ENCODE measurements at places on chromosomes 2 and 18.

DNA sequence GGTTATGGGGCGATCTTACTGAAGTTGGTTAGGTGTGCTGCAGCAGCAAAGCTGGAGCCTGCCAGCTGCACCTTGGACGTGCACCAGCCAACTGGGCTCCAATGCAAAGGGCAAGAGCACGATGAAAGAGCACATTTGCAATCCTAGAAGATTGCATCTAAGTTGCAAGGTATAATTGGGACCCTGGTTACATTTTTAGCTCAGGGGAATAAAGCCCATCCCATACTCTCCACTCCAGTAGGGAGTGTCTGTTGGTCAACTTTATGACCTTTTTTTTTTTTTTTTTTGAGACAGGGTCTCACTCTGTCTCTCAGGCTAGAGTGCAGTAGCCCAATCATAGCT lies 22.2 kb upstream of the GPR55 start:
- no peak for DNase-seq

DNA sequence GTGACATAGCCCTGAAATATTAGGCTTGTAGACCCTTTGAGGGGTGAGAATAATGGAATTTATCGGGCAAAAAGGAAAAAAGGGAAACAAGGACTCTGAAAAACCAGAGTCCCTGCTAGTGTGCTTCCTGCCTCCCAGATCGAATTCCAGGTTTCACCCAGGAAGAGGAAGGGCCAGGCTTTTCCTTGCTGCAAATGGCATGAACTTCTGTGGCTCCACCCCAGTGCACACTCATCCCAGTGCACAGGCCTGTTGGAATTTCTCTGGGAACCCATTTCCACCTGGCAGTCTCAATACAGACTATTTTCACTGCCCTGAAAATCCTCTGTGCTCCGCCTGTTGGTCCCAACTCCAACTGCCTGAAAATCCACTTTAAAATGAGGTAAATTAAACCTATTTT lies 29.9 kb downstream of the C18orf54 start:
- no peak for DNase-seq

GRCh38 chr2:45888167-45888566 lies 236.7 kb downstream of the PRKCE start:
- no peak for DNase-seq

- no peak for DNase-seq
These were observed 452.5 kb upstream of the CHAC2 start for GRCh38 chr2:53315149-53315548.

DNA sequence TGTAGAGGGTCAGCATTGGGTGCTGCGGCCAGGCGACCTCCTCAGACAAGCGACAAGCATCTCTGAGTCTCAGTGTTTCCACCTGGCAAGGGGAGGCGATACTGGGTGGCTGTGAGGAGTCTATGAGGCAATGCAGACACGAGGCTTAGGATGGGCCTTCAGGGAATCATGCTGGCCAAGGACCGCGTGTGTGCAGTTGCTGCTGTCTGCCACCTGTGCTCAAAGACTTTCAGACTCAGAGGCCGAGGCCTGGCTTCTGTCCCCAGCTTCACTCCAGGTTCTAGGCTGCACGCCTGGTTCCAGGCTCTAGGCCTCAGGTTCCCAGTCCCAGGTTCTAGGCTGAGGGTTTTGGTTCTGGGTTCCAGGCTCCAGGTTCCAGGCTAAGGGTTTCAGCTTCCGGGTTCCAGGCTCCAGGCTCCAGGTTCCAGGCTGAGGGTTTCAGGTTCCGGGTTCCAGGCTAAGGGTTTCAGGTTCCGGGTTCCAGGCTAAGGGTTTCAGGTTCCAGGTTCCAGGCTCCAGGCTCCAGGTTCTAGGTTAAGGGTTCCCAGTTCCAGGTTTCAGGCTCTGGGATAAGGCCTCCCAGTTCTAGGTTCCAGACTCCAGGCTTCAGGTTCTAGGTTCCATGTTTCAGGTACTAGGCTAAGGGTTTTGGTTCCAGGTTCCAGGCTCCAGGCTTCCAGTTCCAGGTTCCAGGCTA lies 14.8 kb downstream of the LRRFIP1 start:
- DNase-seq = peak; percentile 94

DNA sequence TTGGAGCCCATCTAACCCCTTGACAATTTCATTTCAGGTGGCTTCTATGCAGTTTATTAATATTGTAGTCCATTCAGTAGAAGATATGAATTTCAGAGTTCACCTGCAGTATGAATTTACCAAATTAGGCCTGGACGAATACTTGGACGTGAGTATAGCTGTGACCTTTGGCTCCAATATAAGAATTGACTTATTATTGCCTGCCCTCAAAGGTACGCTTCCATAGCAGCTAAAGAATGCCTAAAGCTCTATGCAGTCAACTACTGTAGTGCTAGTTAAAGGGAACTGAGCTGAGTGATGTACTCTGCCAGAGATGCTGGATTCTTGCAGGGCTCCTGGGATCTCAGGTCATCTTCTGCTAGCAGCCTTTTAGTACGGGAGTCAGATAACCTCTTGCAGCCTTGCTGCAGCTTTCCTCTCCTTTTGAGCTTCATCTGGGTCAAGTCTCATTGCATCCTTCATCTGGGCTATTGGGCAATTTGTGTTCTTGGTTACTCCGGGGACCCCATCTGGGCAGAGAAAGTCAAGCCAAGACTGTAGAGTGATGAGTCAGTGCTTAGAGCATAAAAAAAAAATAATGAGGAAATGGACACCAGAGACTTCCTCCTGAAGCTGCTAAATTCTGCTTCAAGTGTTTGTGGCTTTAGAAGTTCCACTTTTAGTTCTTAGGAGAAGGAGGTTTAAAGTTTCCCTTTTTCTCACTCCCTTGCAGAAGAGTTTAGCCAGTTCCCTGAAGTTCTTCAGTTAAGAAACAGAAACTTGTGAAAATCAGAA lies 105.6 kb downstream of the PRPF40A start:
- peak; percentile 82 for DNase-seq

DNA sequence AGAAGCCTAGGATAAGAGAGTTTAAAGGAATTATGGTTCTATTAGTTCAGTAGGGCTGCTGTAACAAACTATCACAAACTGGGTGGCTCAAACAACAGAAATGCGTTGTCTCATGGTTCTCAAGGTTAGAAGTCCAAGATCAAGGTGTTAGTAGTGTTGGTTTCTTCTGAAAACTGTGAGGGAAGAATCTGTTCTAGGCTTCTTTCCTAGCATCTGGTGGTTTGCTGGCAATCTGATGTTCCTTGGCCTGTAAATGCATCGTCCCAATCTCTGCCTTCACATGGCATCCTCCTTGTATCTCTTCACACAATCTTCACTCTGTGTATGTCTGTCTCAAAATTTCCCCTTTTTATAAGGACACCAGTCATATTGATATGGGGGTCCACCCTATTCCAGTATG lies 76.3 kb downstream of the MDH1 start:
- no peak for DNase-seq

GRCh38 chr2:74957886-74958273 lies 563 bp upstream of the POLE4 start:
- DNase-seq = no peak

- DNase-seq = no peak
These were observed 216.7 kb downstream of the TGIF1 start for GRCh38 chr18:3666526-3667254.

- no peak for DNase-seq
These were observed 29.8 kb downstream of the ALPK2 start for GRCh38 chr18:58599106-58599505.

DNA sequence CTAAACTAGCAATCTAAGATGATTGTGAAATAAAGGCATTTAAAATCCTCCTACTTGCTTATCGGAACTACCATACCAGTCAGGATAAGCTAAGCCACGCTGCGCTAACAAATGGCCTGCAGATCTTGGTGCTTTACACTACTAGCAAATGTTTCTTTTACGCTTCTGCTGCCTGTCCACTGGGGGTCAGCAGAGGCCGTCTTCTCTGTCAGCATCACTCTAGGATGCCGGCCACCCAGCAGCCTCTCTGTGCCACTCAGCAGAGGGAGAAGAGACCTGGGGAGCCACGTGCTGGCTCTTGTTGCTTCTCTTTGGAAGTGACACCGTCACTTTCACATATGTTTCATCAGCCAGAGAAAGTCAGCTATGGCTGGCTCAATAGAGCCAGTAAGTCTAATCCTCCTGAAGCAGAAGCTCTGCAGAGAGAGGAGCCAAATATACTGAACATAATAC lies 36.6 kb downstream of the COPS8 start:
- peak; percentile 49 for DNase-seq

- DNase-seq = no peak
These were observed 25.8 kb upstream of the DTNB start for GRCh38 chr2:25699216-25699615.

DNA sequence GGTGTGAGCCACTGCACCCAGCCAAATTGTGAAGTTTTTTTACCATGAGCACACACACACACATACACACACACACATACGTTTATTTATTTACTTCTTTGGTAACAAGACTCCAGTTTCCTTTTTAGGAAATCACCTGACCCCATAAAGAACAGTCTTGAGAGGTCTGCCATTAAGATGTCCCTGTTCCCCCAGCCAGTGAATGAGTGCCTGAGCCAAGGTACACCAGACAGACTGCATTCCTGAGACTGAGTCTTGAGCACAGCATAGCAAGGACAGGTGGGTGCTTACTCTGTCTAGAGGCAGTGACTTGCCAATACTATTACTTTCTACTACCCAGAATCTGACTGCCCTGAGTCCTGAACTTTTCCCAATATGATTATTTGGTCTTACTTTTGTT lies 167.2 kb upstream of the SATB2 start:
- no peak for DNase-seq

DNA sequence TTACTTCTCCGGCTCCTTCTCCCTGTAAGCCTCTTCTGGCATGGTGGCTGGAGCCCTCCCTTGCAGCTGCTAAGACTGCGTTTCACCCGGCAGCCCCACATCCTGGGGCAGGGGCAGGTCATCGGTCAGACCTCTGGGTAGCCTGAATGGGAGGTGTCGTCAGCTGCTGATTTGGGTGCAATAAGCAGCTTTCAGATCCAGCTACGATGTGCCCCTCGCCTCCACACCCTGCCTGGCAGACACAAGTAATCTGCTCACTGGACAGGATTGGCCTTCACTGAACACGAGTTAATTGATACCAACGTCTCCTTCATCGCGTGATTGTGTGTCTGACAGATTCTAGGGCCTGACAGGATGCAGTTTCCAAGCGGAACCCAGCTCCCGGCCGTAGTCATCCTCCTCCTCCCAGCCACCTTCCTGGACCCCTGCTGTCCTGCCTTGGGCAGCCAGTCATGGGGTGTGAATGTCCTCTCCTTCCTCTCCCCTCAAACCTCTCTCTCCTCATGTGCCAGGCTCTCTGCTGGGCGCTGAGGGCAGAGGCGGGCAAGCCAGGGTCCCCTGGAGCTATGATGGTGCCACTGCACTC lies 18.9 kb upstream of the PDIA6 start:
- DNase-seq = no peak

- DNase-seq = no peak
These were observed 11.6 kb upstream of the TGFA start for GRCh38 chr2:70565039-70565731.

DNA sequence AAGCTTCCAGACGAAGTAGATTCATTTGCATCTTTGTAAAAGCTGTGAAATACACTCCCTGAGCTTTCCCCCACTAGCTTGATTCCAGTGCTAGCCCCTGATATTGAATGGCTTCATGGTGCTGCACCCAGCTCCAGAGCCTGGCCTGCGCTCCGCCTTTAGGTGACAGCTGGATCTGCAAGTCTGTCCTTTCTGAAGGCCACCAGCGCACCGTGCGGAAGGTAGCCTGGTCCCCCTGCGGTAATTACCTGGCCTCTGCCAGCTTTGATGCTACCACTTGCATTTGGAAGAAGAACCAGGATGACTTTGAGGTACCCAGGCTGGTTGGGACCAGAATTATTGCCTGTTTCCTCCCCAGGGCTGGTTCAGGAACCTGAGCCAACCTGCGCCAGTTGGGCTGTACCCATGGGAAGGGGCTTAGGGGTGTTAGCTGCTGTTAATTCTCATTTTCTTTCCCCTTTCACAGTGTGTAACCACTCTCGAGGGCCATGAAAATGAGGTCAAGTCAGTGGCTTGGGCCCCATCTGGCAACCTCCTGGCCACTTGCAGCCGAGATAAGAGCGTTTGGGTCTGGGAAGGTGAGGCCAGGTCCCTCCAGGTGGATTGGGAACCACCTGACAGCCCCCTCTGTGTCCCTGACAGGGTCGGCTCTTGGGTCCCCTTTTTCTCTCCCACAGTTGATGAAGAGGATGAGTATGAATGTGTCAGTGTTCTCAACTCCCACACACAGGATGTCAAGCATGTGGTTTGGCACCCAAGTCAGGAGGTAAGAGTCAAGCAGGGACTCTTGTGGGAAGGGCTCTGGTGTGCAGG lies 1.3 kb downstream of the CIAO1 start:
- DNase-seq = no peak

- no peak for DNase-seq
These were observed 139.2 kb upstream of the PXDN start for GRCh38 chr2:1883476-1883875.

GRCh38 chr2:128317181-128317898 lies 1.3 kb downstream of the HS6ST1 start:
- DNase-seq = no peak

Measured in gastrocnemius medialis (tissue), 4 donors.